ENCODE measurements at places on chromosomes 1 and 21.

- DNase-seq = no peak
These were observed 49.3 kb upstream of the TARBP1 start for GRCh38 chr1:234528074-234528865.

DNA sequence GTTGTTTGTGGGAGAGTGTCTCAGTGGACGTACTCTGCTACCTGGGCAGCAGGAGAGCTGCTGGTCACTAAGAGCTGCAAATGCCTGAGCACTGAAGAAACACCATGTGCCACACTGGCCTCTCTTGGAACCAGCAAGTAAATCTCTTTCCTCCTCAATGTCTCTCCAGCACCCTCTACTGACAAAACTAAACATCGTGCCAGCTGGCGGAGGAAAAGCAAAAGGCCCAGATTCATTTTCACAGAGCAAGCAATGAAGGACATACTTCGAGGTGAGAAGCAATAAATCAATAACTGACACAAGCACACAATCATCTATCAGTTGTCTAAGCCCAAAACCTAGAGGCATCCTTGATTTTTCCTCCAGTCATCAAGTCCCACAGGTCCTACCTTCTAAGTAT is 78.1 kb downstream of the RERE start:
- no peak for DNase-seq

GRCh38 chr1:50971748-50972305 is 1.8 kb downstream of the CDKN2C start:
- no peak for DNase-seq

DNA sequence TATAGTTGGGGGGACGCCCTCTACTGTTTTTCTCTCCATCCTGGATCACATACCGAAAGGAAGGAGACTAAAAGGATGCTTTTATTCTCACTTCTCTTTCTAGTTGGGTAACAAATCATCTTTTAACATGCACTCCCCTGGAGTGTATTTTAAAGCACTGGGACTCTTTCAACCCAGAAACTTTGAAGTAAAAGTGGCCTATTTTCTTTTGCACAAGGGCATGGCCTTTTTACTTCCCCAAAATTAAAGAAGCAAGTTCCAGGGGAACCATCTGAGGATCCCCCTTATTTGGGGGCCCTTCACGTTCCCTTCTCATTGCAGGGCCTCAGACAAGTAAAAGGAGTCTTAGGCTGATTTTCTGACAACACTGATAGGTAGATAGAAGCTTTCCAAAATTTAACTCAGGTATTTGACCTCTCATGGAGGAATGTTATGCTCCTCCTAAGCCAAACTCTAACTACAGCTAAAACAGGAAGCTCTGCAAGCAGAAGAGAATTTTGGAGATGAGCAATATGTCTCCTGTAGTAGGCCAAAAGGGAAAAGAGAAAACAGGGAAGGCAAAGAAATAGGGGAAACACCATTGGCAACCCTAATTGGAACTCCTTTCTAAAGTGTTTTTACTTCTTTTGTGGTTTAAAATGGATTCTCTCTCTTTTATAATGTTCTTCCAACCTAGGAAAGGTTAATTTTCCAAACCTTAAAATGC is 8.9 kb upstream of the CD46 start:
- DNase-seq = no peak

DNA sequence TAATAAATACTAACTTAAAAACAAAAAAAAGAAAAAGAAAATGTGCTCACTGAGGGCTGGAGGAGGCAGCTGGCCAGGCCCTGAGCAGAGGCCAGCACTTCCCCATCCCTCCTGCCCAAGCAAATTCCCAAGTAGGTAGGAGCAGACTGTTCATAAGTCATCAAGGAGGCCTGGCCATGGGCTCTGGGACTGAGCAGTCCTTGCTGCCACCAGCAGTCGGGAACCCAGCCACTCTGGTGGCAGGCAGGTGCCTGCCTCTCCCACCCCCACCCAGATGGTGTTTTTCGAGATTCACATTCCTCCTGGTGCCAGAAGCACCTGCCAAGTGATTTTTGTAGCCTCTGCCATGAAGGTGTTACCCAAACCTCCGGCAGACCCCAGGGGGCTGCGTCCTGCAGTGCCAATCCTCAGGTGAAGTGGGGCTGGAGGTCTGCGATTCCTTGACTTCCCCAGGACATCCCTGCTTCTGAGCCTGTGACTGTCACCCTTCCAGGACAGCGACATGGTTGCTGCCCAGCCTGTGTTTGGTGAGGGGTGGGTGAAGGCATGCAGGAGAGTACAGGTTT is 204.2 kb upstream of the TMEM51 start:
- DNase-seq = no peak

DNA sequence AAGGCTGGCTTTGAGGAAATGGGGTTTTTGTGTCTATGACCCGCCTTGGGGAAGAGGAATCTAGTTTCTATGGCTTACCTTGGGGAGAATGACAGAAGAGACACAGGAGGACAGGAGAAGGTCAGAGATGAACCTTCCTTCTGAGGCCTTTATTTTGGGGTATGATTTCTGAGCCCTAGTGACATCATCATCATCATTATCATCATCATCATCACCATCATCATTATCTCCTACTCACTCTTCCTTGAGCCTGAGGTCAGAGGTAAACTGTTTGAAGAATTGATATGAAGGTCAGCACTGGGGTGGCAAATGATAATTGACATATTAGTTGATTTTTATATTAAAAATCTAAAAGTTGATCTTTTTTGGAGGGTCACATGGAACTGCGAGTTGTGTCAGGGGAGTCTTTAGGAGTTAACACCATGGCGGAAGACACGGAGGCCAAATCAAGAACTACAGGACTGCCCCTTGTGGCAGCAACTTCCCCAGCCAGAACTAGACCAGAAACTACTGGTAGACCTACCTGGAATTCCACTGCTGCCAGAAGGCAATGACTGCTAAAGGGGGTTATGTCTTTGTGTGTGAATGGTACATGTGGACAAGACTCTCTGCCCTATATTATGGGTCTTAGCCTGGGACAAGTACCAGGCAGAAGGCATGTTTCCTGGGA is 49.8 kb upstream of the WLS start:
- no peak for DNase-seq
